ENCODE measurements at places on chromosomes 16 and 17. TPM values are rescaled to one million over a fixed set of nuclear protein-coding genes. Genes with fewer than 3 reads are reported as not detected.

DNA sequence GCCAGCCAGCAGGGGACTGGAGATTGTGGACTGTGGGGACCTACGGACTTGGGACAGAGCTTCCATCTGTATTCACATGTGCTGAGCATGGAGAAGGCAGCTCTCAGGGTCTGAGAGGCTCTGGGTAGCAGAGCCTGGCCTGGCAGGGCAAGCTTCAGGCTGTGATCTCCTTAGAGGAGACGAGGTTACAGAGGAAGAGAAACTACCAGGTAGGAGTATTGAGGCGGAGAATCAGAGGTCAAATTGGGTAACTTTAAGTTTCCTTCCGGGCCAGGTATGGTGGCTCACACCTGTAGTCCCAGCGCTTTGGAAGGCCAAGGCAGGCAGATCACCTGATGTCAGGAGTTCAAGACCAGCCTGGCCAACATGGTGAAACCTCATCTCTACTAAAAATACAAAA is 8.8 kb downstream of the CTNS start:
- no peak for DNase-seq

GRCh38 chr16:76885776-76886537 is 305.0 kb upstream of the MON1B start:
- DNase-seq = no peak

- DNase-seq = no peak
Measured at GRCh38 chr16:11354407-11354732, 9.1 kb downstream of the RMI2 start.

DNA sequence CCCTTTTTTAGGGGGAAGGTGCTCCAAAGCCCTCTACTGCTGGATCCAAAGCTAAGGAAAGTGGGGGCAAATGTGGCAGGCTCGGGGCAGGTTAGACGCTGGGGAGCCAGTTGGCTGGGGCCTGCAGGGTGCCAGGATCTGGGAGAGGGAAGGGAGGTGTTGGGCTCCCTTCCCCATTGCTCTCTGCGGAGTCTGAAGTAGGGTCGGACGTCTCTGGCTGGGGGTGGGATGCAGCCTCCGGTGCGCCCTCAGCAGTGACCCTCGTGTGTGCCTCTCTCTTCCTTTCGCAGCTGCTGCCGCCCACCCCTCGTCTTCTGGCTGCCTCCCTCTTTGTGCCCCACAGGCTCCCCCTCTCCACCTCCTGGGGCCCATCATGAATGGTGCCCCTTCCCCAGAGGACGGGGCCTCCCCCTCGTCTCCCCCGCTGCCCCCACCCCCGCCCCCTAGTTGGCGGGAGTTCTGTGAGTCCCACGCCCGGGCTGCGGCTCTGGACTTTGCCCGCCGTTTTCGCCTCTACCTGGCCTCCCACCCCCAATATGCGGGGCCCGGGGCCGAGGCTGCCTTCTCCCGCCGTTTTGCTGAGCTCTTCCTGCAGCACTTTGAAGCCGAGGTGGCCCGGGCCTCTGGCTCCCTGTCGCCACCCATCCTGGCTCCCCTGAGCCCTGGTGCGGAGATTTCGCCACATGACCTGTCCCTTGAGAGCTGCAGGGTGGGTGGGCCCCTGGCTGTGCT is 2.2 kb downstream of the SH2B1 start:
- DNase-seq = no peak

DNA sequence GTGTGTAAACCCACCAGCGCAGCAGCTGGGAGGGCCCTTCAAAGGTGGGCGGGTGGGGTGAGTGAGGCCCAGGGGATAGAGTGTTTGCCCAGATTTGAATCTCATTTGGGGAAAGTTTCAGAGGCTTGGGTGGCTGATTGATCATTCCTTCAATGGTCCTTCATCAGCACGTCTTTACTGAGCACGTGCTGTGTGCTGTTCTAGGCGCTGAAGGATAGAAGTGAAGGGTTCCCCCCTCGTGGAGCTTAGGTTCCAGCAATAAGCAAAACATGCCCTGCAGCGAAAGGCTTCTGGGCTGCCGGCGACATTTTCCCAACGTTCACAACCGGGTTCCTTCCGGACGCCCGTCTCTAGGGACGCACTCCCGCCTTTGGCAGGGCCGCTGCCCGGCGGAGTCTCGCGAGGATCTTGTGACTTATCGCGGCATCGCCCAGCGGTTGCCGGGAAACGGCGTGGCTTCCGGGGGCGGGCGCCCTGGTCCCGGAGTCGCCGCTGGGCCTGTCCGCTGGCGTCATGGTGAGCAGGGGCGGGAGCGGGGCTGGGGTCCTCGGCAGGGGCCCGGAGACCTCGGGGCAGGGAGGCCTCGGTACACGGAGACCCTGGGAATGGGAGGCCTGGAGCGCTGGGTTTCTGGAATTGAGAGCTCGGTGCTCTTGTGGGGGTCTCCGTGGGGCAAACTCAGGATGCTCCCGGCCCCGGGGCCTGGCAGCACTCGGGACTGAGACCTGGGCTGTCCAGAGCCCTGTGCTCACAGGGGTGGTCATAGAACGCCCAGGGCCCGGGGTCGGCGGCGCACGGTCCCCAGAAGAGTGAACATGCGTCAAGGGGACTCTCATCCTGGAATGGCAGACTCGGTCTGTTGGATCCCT is 3.2 kb upstream of the DBNDD1 start:
- peak; percentile 96 for DNase-seq

DNA sequence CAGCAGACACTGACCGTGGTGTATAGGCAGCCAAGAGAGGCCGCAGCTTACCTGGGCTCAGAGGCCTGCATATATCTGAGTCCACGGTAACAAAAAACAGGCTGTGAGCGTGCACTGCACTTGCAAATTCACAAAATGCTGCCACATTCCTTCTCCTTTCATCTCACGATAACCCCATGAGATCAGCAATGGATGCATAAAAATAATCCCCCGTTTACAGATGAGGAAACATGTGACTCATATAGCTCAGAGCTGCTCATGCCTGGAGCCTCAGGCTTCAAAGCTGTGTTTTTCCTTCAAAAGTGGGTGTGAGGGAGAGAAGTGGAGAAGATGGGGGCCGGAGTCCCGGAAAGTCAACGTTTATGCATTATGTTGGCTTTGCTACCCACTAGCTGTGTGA is 118.3 kb upstream of the FOXF1 start:
- DNase-seq = no peak

DNA sequence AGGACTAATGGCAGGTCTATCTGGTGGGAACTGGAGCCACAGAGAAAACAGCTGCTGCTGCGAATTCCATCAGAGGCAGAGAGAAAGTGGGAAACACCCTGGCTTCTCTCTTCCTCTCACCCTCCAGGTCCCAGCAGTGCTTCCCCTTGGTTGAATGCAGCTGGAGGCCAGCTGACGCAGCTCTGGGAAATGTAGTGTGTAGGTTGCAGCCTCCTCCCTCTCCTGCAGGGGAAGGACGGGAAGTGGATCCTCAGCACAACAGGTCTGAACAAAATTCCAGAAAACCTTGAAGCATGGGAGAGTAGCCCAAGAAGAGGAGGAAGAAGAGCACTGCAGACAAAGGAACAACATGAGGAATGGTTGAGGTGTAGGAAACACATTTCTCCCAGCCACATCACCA is 67.8 kb upstream of the MMP2 start:
- DNase-seq = no peak

GRCh38 chr17:53719229-53719628 is 103.5 kb upstream of the KIF2B start:
- no peak for DNase-seq

DNA sequence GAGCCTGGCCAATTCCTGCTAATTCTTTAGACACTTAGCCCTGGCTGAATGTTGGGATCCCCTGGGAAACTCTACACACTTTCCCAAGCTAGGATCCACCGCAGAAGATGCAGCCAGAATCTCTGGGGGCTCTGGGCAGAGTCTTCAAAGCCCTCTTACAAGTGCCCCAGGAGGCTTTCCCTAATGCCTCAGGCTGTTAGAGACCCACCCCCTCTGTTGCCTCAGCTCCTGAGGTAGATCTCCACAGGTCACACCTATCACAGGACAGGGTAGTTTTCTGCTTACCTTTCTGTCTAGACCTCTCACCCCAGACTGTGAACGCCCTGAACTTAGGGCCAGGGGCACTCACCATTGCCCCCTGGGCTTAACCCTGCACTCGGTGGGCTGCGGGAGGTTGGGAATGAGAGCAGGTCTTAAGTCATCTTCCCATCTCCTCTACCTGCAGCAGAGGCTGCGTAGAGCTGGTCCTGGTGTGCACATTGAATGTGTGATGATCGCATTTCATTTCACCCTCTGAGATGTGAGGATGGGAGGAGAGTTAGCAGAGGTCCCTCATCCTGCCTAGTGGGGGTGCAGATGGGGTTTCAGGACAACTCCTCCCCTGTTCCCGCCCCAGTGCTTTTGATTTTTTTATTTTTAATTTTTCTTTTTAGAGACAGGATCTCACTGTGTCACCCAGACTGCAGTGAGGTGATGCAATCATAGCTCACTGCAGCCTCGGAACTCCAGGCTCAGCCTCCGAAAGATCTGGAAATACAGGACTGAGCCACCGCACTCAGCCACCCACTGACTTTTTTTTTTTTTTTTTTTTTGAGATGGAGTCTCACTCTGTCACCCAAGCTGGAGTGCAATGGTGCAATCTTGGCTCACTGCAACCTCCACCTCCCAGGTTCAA is 89.0 kb upstream of the LHX1 start:
- DNase-seq = no peak

GRCh38 chr16:86088816-86089215 is 189.9 kb downstream of the IRF8 start:
- no peak for DNase-seq

DNA sequence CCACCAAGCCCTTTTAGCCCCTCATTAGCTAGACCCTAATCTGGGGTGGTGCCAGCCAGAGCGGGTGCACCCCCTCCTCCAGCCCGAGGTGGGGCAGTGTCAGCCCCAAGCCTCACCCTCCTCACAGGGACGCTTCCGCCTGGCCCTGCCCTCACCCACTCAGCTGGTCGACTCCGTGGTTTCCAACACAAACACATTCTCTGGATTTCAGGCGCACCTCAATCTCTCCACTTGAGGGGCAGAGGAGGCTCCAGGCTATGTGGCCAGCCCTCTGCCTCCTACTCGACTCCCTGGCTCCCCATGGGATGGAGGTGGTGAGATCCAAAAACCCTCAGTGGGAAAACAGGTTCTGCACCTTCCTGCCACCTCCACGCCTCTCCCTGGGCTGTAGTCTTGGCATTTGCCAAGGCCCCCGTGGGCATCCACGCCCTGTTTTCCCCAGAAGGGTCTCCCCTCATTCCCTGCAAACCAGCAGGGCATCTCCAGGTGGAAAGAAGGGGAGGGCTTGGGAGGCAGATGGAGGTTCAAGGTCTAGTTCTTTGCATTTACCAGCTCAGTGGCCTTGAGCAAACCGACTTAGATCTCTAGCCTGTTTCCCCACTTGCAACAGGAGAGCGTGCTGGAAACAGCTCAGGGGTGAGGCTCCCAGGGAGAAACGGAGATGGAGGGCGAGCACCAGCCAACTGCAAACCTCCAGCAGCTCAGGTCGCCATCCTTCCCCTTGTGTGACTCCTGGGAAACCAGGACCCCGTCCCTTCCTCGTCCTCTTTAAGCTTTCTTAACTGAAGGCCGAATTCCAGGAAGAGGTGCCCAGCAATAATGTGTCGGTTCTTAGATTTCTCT is 1.7 kb downstream of the EMP2 start:
- no peak for DNase-seq

DNA sequence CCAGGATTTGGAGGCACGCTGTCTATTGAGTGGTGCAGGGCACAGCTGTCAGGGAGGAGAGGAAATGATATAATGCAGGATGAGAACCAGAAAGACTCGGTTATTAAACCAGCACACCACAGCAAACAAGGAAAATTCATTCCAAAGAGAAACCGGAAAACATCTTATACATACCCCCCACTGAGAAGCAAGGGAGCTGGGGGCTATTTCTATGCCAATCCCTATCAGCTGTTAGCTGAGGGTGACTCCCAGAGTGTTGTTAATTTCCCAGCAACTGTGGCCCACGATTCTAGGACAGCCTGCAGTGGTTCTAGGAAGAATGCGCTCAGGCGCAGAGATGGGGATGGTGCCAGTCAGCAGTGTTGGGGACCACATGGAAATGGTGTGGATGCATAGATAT is 467.3 kb downstream of the PMP22 start:
- no peak for DNase-seq

- no peak for DNase-seq
Measured at GRCh38 chr17:32590974-32591373, 104.2 kb downstream of the CDK5R1 start.

- peak; percentile 48 for DNase-seq
Measured at GRCh38 chr16:86495756-86496261, 14.5 kb upstream of the FOXF1 start.

DNA sequence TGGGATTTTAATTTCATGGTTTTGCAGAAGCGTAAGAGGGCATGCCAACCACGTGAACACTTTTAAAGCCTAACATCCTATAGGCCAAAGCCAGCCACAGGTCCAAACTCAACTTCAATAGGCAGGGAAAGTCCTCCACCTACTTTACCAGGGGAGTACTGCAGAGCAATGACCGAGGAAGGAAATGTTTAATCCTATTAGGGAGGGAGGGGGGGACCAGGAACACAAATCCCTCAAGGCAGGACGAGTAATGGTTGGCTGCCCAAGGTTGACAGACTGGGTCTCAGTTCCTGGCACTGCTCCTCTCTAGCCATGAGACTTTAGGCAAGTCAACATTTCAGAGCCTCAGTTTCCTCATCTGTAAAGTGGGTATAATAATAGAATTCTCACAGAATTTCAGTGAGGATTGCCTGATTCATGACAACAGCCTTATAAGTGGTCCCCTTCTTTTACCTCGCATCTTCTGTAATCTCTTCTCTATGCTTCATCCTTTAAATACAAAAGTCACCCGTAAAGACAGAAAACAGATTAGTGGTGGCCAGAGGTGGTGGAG is 315.8 kb downstream of the HAPSTR1 start:
- DNase-seq = no peak

DNA sequence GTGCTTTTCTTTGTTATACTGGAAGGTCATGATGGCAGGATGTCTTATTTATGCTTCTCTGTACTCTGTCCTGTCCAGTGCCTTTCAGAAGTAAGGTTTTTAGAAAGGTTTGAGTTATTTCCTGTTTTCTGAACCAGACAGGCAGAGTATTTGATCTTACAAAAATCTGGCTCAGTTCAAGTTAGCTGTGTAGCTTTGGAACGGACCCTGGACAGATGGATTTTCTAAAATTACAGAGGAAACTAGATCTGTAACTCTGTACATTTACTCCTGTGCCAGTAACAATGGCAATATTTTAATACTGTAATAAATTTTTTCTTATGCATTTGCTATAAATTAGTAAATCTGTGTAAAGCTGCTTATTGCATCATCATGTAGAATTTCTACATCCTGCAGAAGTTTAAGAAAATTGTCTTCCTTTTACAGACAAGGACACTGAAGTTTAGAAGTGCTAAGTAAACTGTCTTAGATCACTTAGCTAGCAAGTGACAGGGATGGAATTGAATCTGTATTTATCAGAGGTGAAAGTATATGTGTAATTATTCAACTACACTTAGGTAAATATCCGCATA is 347.6 kb downstream of the WWOX start:
- DNase-seq = no peak

Gene KRT12
- not detected for total RNA-seq

Gene COIL
- total RNA-seq = 23.7 TPM

Gene LRRC75A
- total RNA-seq = 26.2 TPM

Gene HOXB7
- not detected for total RNA-seq

Gene HSF4
- not detected for total RNA-seq
